ENCODE measurements at places on chromosomes 16 and 17.

DNA sequence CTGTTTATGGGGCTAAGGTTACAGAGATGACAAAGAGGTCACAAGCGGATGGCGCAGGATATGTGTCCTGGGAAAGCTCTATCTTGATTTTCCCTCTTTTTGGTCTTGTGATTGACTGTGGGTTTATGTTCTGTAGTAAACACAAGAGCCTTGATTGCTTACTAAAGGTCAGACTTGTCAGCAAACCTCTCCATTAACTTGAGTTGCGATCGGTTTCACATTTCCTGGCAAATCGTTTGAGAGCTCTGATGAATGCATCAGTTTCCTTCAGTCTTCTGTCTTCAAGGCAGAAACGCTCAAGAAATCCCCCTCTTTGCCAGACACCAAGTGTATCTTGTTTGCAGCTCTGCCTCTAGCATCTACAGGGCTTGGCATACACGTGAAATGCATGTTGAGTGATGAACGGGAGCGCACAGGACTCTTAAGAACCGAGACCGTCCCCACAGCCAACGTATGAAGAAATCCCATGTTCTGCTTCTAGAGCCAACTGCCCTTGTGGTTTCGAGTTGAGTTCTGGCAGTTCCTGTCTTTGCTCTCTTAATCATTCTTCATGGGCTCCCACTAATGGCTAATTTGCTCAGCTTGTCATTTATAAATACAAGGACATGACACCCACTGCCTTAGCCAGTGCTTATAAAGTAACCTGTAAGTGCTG, 143.3 kb downstream of the PITPNC1 start:
- no peak for DNase-seq

DNA sequence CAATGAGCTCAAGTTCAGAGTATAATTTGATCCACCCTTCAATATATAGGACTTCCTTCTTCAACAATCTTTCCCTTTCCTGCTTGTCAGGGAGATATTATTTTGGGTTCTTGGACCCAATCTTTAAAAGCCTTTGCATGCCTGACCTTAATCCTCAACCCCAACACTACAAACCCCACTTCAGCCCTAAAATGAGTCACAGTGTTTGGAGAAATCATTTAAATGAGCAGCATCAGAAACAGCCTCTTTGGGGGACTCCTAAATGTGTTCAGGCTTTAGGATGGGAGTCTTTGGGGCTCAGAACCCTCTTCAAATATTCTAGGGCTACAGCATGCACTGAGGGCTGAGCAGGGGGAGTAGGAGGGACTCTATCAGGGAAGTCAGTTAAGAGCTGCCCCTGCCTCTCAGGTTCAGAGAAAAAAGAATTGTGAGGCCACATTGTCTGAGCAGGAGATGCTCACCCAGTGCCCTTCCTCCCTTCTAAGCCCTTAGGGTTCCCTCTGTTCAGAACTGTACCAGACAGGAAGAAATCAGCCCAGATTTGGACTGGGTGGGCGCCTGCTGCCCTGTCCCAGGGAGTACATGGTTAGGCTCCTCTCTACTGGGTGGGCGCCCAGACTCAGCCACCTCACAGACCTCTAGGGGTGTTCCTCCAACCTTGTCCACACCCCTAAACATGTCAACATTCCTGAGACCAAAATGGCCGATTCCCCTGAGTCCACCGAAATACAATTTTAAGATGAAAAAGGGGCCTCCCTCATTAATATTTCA, 5.0 kb downstream of the NEUROD2 start:
- no peak for DNase-seq

DNA sequence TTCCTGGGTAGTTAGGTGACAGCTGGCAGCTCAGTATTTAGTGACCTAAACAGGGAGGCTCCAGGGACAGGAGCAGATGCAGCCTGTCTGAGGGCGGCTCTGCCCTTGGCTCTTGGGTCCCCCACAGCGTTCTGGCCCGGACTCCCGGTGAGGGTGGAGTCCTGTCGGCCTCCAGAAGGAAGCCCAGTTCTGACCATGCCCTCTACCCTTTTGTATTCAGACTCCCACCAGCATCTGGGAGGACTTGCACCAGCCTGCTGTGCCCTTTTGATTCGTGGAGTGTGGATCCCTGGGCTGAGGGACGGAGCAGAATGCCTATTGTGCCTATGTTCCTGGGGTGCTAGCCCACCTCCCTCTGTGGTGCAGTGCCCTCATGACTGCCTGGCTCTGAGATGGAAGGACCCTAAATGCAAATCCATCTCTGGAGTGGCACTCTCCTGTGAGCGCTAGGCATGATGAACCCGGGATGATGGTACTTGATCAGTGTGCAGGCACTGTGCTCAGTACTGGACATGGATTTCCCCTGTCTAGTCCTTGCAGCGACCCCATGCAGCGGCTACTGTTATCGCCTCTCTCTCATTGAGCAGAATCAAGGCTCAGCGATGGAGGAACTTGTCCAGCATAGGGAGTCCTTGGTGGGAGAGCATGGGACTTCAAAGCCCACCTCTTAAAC, 123.1 kb downstream of the SNX29 start:
- no peak for DNase-seq

DNA sequence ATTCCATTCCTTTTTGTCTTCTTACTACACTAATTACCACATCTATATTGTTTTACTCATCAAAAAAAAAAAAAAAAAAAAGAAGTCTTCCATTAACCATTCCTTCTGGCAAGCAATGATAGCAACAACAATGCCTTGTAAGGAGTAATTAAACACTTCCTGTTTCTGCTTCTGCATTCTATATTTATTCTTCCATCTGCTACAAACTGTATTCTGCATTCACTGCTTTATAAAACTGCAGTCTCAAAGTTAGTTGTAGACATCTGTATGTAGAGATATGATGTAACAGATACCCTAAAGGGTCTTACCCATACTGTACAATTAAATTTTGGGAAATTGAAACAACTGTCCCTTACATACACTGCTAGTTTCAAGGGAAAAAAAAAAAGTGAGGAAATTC, 28.7 kb upstream of the ABCA6 start:
- no peak for DNase-seq

GRCh38 chr17:79841369-79842135, 2.3 kb upstream of the CBX4 start:
- DNase-seq, result no peak

DNA sequence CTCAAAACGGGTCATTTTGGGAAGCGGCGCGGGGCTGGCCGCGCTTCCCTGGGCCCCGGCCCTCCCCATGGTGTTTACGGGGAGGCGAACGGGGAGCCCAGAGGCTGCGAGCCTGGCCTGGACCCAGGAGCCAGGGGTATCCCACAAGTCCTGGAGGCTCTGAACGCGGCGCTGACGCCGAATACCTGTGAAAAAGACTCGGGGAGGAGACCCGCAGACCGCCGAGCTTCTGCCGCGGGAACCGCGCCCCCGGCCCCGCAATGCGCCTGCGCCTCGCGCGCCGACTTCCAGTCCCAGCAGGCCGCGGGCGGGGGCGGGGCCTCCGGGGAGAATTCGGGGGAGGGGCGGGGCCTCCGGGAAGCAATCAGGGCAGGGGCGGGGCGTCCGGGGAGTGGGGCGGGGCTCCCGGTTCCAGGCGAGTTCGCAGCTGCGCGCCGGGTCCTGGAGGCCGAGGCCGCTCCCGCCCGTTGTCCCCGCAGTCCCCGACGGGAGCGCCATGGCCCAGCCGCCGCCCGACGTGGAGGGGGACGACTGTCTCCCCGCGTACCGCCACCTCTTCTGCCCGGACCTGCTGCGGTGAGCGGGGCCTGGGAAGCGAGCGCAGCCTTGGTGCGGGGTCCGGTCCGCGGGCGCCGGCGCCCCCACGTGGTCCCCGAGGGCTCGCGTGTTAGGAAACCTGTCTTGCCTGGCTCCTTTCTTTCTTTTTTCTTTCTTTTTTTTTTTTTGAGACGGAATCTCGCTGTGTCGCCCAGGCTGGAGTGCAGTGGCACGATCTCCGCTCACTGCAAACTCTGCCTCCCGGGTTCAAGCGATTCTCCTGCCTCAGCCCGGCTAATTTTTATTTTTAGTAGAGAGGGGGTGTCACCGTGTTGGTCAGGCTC, at the start of gene DECR2:
TSS of gene DECR2 (plus strand) at position 418 of the 881 bp plus-strand sequence. CDS start at position 497, 79 bp downstream.
- DNase-seq, result peak; percentile 78

Measured in NCI-H1694 treated with DMSO at 0.1 percent for 48 hours (cell line).